ENCODE measurements at places on chromosomes 16 and 17.

DNA sequence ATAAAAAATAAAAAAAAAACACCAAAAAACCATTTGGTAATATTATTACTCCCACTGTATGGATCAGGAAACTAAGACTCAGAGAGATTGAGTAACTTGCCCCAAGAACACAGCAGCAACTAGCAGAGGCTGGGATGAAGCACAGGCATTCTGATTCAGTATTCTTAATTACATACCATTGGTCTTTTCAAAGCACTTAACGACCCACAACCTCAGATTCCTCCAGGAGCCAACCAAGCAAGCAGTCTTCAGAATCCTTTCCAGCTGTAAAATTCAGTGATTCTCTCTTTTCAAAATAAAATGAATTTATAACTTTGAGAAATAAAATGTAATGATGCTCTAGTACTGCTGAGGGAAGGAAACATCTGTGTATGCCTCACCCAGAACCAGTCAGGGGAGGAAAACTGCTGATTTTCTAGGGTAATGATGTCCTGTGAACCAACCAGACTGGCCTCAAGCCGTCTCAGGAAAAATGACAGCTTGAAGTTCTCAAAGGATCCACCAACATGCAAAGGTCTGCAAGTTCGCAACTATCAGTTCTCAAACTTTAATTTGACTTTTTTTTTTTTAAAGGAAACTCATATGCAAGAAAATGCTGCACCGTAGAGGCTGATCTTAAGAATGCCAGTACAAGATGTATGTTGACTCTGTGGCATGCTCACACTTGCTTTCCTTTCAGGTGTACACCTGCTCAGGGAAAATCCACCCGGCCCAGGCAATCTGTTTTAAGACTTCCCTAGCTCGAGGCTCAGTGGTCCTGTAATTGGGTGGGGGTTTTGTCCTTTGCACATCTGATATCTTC, 9.0 kb downstream of the CUEDC1 start:
- DNase-seq, result no peak

GRCh38 chr16:11511801-11512200, 74.9 kb downstream of the LITAF start:
- DNase-seq, result no peak

- DNase-seq, result no peak
Observed at GRCh38 chr16:24700549-24701392, 28.7 kb upstream of the TNRC6A start.

- DNase-seq, result no peak
Observed at GRCh38 chr17:42002792-42003301, 14.4 kb downstream of the DNAJC7 start.

DNA sequence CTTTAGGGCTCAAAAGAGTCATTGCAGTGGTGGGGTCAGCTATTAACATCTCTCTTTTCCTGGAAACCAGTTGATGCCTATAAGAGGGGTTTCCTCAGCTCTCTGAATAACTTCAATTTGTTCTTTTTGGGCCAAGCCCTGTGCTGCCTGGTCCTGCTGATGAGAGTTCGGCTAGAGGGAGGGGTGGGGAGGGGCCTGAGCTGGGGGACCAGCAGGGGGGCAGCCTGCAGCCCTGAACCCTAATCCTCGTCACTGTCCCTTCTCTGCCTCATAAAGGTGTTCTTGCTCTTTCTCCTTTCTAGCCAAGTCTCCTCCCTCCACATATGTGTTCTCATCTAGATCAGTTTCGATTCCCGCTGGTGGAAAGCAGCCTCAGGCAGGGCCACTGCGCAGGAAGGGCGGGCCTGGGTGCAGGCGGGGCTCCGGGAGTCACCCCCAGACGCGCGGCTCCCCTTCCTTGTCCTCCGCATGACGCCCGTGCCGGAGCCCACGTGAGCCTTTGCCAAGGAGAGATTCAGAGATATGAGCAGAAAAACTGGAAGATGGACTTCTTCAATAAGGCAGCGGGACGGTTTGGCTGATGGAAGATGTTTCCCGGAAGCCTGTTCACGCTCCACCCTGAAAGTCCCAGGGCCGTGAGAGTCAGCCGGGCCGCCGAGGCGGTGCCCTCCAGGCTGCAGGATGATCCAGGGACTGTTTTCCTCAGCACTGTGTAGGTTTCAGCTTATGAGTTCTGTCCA, 15.0 kb upstream of the RHOT1 start:
- peak; percentile 90 for DNase-seq

GRCh38 chr17:41149652-41149985, at the start of gene KRTAP4-5:
Gene KRTAP4-5 (minus strand): TSS chr17:41149825. CDS start chr17:41149767, 58 bp downstream.
- no peak for DNase-seq

DNA sequence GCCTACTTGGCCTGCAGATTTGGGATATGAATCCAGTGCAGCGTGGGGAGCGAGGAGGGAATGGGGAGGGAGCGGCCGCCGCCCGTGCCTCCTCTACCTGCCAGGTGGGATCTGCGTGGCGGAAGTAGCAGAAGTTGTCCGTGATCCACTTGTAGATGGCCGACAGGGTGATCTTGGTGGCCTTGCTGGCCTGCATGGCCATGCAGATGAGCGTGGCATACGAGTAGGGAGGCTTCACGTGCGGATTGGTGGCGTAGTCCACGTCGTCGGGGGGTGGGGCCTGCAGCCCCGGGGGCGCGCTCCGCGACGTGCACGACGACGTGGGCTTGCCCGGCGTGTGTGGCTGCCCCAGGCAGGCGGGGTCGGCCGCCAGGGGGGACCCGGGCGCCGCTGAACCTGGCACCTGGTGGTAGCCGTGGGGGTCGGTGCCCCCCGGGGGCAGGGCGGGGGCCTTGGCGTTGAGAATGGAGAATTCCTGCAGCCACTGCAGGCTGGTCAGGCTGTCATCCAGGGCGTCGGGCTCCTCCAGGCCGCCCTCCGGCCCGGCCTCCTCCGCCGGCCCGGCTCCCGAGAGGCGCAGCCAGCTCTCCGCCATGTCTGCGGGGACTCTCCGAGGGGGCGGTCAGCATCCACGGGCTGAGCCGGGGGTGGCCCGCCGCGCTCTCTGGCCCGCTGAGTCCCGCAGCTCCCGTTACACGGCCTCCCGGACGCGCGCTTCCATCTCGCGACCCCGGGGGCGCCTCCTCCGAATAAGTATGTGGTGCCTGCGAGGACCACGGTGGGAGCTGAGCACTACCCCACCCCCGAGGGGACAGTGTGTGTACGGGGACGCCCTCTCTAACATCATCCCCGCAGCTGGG, 1.0 kb downstream of the FOXJ1 start:
- peak; percentile 47 for DNase-seq

- no peak for DNase-seq
Observed at GRCh38 chr16:4944333-4945281, 7.7 kb upstream of the PPL start.

- DNase-seq, result no peak
Observed at GRCh38 chr17:41537990-41538389, 9.9 kb upstream of the KRT19 start.

GRCh38 chr16:15952265-15952711, 2.9 kb downstream of the ABCC1 start:
- peak; percentile 43 for DNase-seq
